ENCODE measurements at places on chromosomes 5 and 9.
A peak's percentile ranks its signal among the peaks of the same experiment; 100 is the strongest.

DNA sequence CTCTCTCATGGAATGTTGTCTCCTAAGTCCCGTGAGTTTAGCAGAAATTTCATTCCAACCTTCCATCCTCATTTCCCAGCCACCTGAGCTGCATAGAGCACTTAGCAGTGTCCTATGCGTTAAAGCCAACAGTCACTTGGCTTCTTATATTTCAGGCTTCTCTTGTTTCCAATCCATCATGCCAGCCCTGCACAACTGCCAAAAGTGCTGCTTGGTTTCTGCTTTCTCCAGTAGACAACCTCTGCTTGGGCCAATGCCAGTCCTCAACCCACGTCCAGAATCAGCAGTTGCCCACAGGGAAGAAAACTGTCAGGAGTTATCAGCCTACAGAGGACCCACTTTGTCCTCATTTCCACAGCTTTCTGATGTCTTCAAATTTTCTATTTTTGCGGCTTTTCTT is 42.5 kb downstream of the KCNIP1 start:
- DNase-seq = no peak

DNA sequence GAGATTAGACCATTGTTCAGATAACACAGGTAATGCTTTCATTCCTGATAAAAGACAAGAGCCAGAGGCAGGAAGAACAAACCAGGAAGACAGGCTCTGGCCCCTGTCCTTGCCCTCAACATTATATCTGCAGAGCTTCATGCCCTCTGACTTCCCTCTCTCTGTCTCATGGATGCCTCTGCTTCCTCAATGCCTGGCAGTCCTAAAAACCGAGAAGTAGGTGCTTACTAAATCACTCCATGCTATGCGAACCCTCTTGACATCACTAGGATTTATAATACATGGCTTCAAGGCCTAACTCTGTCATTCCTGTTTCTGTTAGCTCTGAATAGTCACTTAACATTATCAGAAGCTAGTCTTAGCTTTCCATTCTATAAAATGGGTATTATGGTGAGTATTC is 117.8 kb downstream of the TLR4 start:
- no peak for DNase-seq

- DNase-seq = peak; percentile 86
Observed at GRCh38 chr5:138178516-138179276, at the start of the genes BRD8 and KIF20A. TSS of gene BRD8 (minus strand) at chr5:138178630. CDS start at chr5:138178614, 16 bp downstream. TSS of gene KIF20A (plus strand) at chr5:138179112. CDS start at chr5:138179681, 569 bp downstream.

- DNase-seq = no peak
Observed at GRCh38 chr5:132237670-132238069, 10.0 kb upstream of the P4HA2 start.

DNA sequence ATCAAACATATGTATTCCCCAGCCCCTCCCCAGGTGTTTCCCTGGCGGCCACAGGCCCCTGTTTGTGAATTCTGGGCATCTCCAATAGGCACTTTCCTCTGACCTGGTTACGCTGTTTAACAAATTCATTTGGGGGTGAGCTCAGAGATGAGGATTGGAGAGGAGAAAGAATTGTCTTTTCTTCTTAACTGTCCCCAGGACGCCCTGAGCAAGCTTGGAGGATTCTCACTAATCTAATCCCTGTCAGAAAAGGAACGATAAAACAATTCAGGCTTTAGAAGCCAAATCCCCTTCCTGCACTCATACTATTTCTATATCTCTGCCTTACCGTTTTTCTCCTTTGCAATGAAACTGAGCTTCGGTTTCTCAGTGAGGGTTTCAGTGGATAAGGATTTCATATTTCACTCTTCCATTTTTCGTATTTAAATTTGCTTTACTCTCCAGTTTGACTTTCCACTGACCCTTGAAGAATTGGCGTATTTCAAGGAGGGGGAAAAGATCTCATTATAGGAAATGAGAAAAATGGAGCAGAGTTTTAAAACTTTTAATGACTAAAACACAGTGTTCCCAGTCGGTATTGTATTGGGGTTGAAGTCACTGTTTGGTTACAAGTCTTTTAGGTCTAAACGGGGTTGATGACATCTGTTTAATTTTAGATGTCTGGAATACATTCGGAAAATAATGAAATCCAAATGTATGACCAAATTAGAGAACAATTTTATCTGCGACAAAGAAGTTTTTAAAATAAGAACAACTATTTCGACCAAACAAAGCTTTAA is 180.1 kb downstream of the MACROH2A1 start:
- no peak for DNase-seq

DNA sequence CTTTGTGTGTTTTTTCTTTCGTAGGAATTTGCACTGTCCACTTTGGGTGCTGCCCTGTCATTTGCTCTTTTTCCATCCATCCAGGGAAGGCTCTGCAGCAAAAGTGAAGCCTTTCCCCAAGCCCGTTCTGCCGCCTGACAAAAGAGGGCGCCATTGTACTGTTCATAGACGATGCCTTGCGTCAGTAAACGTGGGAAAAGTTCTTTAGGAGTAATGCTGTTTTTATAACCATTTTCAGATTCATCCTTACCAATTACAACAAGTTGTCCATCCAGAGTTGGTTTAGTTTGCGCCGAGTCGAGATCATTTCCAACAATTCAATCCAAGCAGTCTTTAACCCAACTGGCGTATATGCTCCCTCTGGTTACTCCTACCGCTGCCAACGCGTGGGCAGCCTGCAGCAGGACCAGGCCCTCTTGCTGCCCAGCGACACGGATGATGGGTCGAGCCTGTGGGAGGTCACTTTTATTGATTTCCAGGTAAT is 34.3 kb upstream of the RPS23 start:
- no peak for DNase-seq

DNA sequence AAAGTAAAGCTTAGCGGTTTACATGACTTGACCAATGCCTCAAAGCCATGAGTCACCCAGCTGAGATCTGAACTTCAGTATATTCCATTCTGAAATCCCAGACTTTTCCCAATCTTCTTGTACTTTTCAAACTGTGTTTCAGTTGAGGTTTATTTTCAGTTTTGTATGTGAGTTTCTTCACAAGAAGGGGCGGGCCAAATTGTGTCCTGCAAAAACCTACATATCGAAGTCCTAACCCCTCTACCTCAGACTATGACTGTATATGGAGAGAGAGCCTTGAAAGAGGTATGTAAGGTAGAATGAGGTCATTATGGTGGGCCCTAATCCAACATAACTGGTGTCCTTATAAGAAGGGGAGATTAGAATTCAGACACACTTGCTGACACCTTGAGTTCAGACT is 666 bp upstream of the TLR4 start:
- DNase-seq = no peak

All from BJ (cell line).